Fibroblast of pulmonary artery (primary cell): ENCODE measurements at places on chromosomes 7 and 10.

DNA sequence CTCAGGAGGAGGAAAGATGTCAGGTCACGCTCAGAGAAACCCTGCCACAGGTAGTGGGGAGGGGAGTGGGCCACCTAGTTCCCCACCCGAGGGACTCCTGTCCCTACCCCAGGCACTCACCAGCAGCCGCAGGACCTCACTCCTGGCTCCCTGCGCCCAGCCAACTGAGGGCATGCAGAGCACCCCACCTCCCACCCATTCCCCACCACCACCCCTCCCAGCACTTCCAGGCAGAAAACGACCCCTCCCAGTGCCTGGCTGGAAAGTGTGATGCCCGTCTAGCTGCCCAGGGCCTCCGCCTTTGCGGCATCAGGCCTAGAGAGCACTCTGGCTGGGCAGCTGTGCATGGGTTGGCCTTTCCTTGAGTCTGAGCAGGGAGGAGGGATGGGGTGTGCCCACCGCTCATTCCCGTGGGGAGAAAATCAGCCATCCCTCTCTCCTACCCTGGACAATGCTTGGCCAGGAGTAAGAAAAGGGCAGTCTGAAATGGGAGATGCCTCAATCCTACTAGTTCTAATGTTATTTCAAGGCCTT lies 1.3 kb downstream of the C10orf105 start:
- no peak for DNase-seq

GRCh38 chr7:157547611-157548010 lies 210.8 kb downstream of the DNAJB6 start:
- DNase-seq, result no peak

DNA sequence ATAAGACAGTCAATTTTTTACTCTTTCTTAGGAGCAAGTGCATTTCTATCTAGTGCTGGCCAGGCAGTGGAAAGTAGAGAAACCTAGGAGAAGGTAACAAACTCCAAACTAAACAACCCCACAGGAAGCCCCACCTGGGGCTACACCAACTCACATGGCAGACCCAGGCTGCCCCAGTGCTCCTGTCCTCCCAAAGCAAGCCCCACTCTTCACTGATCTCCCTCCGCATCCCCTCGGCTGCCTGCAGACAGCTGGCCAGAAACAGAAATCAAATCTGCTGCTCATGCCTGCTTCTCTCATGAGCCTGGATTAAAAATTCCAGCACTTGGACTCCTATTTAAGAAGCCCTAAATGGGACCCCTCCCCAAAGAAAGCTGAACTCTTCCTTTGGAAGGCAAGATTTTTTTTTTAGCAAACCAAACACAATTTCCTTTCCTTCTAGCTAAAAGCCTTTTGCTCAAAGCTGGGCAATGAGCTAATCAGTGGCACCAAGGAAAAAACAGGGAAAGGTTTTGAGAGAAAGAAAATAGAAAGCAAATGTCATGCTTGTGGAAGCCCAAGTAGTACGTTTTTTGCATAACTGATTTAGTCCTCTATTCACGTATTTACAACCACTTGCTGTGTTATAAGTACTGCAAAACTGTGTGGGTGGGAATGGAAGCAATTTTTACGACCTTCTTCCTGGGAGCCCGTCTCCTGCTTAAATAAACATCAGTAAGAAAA lies 10.8 kb downstream of the PDE1C start:
- DNase-seq, result no peak

GRCh38 chr7:110868458-110868857 lies 222.5 kb upstream of the LRRN3 start:
- DNase-seq, result no peak

GRCh38 chr10:102119417-102120141 lies 589 bp downstream of the LDB1 start:
- peak; percentile 78 for DNase-seq

DNA sequence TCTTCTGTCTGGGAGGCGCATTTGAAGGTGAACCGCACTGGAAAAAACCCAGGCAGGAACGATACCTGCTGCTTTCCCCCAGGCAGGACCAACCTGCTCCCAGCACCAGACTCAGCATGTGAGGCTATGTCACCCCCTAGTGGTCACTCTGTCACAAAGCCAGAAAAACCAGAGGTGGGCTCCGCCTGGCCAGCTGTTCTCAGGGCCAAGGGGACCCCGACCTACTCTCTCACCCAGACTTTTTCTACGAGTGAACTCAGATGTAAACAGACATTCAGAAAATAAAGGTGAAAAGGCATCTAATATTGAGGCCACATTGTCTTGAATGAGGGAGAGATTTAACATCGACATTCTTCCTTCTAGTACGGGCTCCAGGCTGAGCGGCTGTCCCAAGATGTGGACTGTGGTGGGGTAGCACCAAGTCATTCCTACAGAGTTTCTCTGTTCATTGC lies 117.3 kb downstream of the PRKAG2 start:
- peak; percentile 73 for DNase-seq

DNA sequence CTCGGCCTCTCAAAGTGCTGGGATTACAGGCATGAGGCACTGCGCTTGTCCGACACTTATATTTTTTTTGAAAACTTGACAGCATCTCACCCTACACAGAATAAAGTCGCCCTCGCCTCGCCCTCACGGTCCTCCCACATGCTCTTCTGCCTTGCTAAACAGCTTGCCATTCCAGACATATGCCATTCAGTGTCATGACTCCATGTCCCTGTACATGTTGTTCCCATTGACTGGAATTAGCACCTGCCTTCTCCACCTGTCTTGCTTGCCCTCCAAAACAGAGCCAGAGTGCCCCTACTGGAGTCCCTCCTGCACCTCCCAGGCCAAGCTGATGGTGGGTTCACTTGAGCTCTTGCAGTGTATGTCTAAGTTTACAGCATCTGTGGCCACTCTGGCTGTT lies 6.2 kb downstream of the NIPSNAP2 start:
- no peak for DNase-seq

GRCh38 chr7:106717254-106717954 lies 56.4 kb upstream of the CCDC71L start:
- DNase-seq, result peak; percentile 17

- peak; percentile 2 for DNase-seq
Measured at GRCh38 chr7:67100956-67101361, 104.3 kb downstream of the TYW1 start.

- DNase-seq, result no peak
Measured at GRCh38 chr10:84406561-84406960, 78.2 kb downstream of the CCSER2 start.

DNA sequence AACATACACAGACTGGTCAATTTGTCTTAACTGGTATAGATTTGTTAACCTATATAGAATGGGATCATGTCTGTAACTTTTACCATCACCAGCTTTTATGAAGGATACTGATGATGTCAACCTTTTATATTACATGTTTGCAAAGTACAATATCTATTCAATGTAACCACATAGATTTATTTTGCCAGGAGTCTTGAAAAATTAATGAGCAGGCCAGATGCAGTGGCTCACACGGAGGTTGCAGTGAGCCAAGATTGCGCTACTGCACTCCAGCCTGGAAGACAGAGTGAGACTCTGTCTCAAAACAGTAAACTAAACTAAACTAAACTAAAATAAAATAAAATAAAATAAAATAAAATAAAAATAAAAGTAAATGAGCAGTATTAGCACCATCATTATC lies 30.0 kb upstream of the PARD3 start:
- no peak for DNase-seq

DNA sequence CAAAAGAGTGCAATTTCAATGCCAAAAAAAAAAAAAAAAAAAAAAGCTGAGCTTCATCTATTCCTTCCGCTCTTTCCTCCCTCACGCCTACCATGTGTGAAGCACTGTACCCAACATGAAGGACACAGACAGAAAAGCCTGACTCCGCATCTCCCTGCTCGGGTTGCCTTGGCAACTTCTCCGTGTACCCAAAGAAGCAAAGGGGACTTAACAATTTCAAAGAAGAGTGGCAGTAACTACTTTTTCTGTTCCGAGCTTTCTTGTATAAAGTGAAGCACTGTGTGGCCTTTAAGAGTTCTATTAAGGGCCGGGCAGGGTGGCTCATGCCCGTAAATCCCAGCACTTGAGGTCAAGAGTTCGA lies 177.7 kb downstream of the PRKCQ start:
- no peak for DNase-seq
